ENCODE measurements at places on chromosomes 2 and 18. TPM values are rescaled to one million over a fixed set of nuclear protein-coding genes. Genes with fewer than 3 reads are reported as not detected.

The C2orf15 gene
- 0.16 TPM for total RNA-seq

The NAT8 gene
- total RNA-seq, result not detected

The DSC2 gene
- not detected for total RNA-seq

The IL1F10 gene
- total RNA-seq, result not detected

The SERPINB13 gene
- not detected for total RNA-seq

The RAB6C gene
- total RNA-seq, result not detected

The CELF4 gene
- total RNA-seq, result not detected

The FHOD3 gene
- not detected for total RNA-seq

The CD8B gene
- 0.64 TPM for total RNA-seq

The FZD7 gene
- total RNA-seq, result 1.1 TPM

The NOP58 gene
- total RNA-seq, result 206 TPM

The GPR155 gene
- 1.1 TPM for total RNA-seq

The RBM45 gene
- 19.8 TPM for total RNA-seq

The CAPN14 gene
- total RNA-seq, result 0.18 TPM

DNA sequence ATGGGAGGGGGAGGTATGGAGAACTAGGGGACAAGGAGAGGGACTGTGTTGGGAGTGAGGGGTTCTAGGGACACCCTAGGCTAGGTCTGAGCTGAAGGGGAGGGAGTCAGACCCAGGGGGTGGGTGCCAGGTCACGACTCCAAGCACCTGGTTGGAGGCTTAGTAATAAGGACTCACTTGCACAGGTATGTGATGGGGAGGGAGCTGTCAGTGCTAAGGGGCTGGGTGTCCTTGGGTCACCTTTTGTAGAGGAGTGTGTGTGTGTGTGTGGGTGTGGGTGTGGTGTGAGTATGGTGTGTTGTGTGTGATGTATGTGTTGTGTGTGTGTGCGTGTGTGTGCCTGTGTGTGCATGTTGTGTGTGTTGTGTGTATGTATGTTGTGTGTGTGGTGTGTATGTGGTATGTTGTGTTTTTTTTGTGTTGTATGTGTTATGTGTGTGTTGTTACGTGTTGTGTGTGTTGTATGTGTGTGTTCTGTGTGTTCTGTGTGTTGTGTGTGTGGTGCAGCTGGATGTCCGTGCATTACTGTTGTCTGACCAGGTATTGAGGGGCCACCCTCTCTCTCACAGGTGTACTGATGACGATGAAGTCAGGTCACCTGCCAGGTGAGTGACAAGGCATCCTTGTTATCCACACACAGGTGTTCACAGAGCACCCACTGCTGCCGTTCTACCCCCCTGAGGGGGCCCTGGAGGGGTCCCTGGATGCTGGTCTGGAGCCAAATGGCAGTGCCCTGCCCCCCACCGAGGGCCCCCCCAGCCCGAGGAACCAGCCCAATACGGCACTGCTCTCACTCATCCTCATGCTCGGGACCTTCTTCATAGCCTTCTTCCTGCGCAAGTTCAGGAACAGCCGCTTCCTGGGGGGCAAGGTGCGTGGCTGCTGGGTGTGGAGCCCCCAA is 9.8 kb downstream of the SLC4A3 start:
- DNase-seq, result no peak

DNA sequence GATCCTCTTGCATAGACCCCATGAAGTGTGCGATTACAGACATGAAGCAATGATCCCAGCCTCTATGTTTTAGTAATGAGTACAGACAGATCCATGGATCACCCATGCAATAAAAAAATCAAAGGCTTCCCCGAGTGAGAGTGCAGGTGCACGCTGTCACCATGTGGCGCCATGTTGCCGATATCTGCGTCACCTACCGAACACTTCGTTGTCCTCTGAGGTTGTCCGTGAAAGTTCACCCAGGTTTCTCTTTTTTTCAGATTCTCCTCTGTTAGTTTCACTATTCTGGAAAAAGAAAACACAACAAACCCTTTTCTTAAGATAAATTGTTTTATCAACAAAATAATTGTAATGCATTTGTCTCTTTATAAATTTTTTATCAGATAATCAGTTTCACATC is 66.5 kb downstream of the MBP start:
- no peak for DNase-seq

GRCh38 chr2:209499069-209499468 is 75.2 kb downstream of the MAP2 start:
- no peak for DNase-seq

DNA sequence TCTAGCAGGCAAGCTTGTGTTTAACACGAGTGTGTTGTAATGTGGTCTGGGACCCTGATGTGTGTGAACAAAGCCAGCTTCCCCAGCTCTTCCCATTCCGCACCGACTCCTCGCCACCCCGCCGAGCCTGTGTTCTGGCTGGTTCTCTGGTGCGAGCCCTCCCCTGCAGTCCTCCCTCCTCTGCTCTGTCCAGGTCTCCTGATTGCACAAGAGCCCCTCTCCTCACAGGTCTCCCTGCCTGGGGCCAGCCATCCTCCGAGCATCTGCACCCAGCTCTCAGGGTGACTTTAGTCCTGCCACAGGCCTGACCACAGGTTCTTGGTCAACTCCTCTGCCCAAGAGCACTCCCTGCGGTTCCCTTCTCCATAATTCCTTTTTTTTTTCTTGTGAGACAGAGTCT is 13.2 kb downstream of the SLC66A3 start:
- no peak for DNase-seq

- no peak for DNase-seq
These were observed 34.3 kb downstream of the LCLAT1 start for GRCh38 chr2:30481323-30481800.

DNA sequence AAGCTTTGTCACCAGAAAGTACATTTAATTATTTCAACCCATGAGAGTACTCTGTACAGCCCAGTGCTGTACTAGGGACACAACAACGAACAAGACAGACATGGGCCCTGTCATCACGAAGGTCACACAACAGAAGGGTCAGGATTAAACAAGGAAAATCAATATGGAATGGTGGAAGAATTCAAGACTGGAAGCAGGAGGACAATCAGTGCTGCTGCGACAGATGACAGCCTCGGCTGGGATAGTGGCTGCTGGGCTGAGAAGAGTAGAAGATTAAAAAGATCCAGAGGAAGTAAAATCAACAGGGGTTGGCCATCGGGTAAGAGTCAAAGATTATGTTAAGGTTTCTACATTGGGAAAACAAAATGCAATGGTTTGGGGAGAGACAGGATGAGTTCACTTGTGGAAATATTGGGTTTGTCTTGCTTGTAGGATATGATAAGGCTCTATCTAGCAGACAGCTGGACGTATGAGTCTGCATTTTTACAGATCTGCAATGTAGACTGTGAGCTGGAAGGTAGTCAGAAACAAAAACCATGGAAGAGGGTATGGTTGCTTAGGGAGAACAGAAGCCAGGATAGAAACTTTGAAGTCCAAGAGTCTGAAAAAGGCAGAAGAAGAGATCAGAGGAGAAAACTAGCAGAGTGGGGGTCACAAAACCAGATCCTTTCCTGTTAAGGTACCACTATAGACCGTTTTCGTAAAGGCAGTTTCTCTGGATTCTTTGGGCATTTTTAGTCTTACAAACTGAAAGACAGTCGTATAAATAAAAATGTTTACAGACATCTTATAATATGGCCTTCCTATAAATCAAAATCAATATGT is 84.1 kb downstream of the PRELID3A start:
- no peak for DNase-seq

DNA sequence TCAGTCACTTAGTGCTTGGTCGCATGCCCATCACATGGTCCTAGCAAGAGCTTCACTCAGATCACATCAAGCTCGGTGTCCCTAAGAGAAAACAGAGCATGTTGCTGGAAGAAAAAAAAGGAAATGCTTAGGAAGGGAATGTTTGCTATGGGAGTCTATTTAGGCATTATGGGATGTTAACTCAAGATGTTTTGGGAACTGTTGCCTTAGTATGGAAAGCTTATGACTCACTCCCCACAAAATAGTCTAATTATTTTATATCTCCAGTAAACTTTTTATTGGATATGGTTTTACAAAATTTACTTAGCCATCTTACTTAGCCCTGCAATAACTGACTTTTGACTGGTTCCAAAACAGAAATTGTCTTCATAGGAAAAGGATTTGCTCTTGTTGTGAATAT is 439.5 kb upstream of the ZEB2 start:
- DNase-seq, result no peak

DNA sequence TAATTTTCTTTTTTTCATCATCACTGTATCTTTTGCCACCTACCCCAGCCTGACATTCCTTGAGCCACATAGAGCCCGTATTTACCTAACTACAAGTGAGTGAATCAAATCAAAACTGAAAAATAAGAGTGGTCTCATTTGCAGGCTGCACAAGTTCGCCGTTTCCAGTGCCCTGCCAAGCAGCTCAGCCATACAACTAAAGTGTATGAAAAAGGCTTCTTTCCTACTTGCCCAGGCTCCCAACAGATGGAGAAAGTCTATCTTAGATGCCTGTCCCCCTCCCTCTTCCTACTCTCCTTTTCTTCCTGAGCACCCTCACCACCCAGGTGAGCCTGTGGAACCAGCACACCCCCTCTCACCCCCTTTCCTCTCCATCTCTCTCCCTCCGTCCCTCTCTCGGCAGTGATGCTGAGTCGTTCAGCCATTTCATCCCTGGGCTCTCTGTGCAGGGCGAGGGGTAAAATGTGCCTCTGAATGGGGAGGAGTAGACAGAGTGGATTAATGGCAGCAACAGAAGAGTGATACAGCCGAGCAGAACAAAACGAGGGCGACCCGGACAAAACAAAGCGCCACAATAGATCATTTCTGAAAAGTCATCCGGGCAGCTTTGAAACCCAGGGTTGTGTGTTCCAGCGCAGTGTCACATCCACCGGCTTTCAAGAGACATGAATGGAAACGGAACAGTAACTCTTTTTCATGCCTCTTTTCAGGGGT is 65.0 kb upstream of the POU3F3 start:
- DNase-seq, result no peak

DNA sequence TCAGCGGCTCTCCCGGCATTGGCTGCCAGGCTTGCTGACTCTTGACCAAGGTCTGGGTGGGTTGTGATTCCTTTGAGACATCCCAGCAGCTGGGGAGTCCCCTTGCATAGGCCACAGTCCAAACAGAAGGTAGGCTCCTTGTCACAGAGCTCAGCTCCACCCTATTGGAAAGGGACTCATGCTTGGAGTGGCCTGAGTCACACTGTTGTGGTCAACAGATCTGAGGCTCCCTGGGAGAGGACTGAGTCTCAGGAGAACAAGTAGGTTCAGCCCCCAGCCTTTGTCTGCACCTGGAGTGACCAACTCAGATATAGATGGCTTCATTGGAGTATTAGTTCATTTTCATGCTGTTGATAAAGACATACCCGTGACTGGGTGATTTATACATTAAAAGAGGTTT is 32.1 kb upstream of the SH3BP4 start:
- no peak for DNase-seq

GRCh38 chr2:20614201-20615067 is 36.5 kb downstream of the HS1BP3 start:
- DNase-seq, result no peak

DNA sequence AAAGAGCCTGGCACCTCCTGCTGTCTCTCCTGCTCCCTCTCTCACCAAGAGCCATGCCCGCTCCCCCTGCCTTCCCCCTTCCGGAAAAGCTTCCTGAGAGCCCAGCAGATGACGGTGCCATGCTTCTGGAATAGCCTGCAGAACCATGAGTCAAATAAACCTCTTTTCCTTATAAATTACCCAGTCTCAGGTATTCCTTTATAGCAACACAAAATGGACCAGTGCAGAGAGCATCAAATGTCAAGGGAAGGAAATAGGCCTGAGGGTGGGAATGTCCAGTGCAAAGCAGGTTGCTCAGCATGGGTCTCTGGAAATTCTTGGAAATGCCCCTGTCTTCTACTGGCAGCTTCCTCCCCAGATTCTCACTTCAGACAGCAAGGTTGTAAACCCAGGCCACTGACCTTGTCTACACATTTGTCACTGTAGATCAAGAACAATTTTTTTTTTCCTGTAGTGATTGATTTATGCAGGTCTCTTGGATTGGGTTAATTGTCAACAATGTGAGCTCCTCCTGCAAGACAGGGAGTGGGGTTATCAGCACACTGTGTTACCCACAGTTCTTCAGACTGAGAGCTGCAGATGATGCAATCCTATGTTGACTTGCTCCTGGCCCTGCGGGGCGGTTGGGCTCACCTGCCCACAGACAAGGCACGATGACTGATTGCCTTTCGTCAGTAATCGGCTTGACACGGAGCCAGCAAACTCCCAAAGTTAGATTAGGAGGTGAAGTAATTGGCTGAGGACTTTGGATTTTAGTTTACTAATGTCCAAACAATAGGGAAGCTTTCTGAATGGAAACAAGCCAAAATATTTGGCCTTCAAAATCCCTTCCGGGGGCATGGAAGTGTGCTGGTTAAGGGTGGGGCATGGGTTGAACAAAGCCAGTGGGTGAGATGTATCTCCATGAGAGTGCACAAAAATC is 5.4 kb upstream of the BOD1L2 start:
- DNase-seq, result no peak

GRCh38 chr2:80311304-80311703 is 6.8 kb upstream of the LRRTM1 start:
- no peak for DNase-seq

DNA sequence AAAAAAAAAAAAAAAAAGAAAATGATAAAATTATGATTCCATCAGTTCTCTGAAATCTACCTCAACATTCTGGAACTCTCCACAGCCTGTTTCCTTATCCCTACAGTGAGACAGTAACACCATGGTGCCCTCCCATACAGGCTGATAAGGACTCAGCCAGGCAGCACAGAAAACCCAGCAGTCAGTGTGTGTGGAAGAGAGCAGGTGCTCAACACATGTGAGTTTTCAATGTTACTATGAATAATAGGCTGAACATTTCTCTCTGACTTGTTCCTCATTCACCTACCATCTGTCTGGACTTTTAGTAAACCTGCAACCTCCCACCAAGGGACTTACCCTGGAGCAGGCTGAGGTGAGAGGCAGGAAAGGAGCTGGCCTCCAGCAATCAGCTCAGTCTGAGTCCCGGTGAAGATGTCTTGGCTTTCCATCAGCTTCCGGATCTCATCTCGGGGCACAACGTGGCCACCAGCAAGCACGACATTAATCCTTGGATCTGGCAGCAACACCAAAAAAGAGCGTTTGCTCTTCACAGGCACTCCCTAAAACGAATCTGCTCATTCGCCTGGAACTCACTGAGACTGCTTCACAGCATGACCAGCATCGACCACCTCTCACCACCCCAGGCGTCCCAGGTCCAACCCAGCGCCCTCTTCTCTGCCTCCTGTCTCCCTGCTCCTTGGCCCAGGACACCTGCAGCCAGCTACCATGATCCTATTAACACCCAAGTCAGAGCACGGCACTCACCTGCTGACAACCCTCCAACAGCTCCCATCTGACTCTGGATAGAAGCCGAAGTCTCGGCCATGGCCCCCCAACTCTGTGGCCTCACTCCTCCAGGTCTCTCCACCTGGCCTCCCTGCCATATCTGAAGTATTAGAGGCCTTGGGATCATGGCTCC is 16.5 kb downstream of the PASK start:
- no peak for DNase-seq

GRCh38 chr2:95361216-95361980 is 41.1 kb upstream of the FAHD2A start:
- no peak for DNase-seq

DNA sequence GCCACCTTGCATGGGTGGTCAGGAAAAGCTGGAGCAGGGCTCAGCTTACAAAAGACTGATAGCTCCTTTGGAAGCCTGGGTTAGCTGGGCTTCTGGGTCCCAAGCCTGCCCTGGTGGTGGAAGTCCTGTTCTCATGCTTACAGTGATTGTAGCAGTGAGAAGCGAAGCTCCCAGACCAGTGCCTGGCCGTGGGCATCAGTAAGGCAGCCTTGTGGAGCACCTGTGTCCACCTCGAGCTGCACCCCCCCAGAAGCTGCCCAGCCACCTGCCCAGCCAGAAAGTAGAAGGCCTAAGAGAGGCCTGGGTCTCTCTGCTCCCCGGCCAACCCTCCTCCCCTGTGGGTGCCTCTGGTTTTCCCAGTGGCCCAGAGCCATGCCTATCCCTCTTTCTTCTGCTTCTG is 10.5 kb downstream of the GLI2 start:
- no peak for DNase-seq

GRCh38 chr2:126317790-126318431 is 338.0 kb upstream of the GYPC start:
- no peak for DNase-seq

Data from activated T-helper 2 cell treated with anti-CD3 and anti-CD28 coated beads, Interferon-gamma antibody, Interleukin-2, Interleukin-4, amounts not matched to agents 10 μg/mL and 5 μg/mL and 100 μg/mL, durations not matched to agents 14 hours and 24 hours and 36 hours (primary cell).